ENCODE measurements at places on chromosomes 13 and 19. TPM values are rescaled to one million over a fixed set of nuclear protein-coding genes. Genes with fewer than 3 reads are reported as not detected.

The APOC4 gene
- not detected for total RNA-seq

The NTN5 gene
- 0.79 TPM for total RNA-seq

The CEACAM7 gene
- total RNA-seq = not detected

The NLRP5 gene
- not detected for total RNA-seq

The RUBCNL gene
- 0.22 TPM for total RNA-seq

The CPT1C gene
- 21.1 TPM for total RNA-seq

The ANGPTL8 gene
- not detected for total RNA-seq

The ZNF154 gene
- total RNA-seq = not detected

The CGB3 gene
- 7.0 TPM for total RNA-seq

The DIRAS1 gene
- total RNA-seq = 1.2 TPM

The ZNF610 gene
- total RNA-seq = 4.5 TPM

The TMEM59L gene
- not detected for total RNA-seq

The FFAR3 gene
- total RNA-seq = not detected

The ERICH4 gene
- not detected for total RNA-seq

The BEST2 gene
- not detected for total RNA-seq

The IGFL3 gene
- total RNA-seq = not detected

The TEX26 gene
- total RNA-seq = not detected

The C5AR2 gene
- 0.39 TPM for total RNA-seq

The ZNF844 gene
- total RNA-seq = 2.5 TPM

The KLF2 gene
- total RNA-seq = 4.0 TPM

The LILRB3 gene
- not detected for total RNA-seq

The VN1R4 gene
- not detected for total RNA-seq

The ZNF569 gene
- 7.2 TPM for total RNA-seq

The FBXO17 gene
- 15.3 TPM for total RNA-seq

The LGI4 gene
- total RNA-seq = not detected
